Upper lobe of right lung (tissue), 1 donor: ENCODE measurements at places on chromosomes 6 and 20. TPM values are rescaled to one million over a fixed set of nuclear protein-coding genes. Genes with fewer than 3 reads are reported as not detected.

The TRIM31 gene
- total RNA-seq, result 0.35 TPM

The TXLNB gene
- 1.3 TPM for total RNA-seq

The FNDC11 gene
- total RNA-seq, result 0.32 TPM

The SRPK1 gene
- total RNA-seq, result 40.6 TPM
